ENCODE measurements at places on chromosomes 6 and 20. TPM values are rescaled to one million over a fixed set of nuclear protein-coding genes. Genes with fewer than 3 reads are reported as not detected.
A peak's percentile ranks its signal among the peaks of the same experiment; 100 is the strongest.

DNA sequence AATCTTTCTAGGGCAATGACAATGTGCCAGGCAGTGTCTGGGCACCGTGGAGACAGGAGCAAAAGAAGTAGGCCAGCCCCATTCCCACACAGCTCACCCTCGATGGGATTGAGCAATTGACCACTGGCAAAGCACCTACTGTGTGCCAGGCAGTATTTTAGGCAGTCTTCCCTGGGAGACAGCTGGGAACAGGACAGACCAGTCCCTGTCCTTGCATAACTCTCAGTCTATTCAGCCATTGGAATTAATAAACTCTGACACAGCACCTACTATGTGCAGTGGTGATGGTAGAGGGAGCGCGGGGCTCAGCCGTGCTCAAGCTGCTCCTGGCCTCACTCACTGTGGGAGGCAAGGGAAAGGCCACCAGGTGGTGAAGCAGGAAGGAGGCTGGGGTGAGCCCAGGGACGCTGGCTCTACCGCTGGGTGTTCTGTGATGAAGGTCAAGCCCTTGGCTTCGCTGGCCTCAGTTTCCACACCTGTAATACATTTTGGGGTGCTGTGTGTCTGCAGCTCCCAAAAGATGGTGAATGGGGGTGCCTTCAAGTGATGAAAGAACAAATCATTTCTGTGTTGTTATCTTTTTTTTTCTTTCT lies 122.3 kb upstream of the PMEPA1 start:
- DNase-seq: no peak

DNA sequence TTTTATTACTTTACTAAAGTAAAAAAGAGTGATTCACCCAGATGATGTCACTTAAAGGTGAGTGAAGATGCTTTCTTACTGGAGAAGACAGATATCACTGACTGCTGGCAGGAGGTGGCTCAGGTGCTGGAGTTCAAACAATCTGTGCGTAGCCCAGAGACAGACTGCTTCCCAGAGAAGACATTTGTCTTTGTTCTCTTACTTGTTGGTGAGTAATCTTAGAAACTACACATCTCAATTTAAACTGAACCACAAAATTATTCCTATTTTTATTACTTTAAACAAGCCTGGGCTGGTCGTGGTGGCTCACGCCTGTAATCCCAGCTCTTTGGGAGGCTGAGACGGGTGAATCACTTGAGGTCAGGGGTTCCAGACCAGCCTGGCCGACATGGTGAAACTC lies 92.2 kb downstream of the CEP162 start:
- DNase-seq: no peak

DNA sequence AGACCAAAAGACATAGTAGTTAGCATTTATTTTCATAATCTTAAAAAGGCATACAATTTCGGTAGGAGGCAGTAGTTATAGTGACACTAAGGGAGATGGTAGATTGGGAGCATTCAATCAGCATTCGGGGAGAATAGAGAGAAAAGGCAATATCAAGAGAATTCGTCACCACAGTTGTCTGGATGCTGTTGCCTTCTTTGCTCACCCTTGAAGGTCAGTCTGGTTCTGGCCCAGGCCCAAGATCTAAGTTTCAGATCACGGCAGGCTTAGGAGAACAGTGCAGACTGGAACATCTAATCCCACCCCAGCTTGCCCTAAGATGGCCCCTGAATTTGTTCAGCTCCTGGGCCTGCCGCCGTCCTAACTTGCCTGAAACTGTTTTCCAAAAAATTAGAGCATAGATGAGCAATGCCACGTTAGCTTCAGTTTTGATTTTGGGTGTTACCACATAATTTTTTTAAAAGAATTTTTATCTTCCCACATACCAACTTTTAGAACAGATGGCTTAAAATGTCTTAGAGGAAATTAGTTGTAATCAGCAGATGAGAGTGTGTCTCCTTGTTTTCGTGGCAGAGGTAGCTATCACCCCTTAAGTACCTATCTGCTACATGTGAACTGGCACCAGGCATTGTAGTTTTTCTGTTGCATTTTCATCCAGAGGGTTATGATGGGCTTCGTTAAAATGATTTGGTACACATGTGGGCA lies 8.3 kb upstream of the CEP85L start:
- no peak for DNase-seq

- no peak for DNase-seq
Measured at GRCh38 chr6:113927001-113927400, 43.9 kb downstream of the HDAC2 start.

GRCh38 chr6:118649918-118650581 lies 1.3 kb downstream of the CEP85L start:
- DNase-seq: no peak

- DNase-seq: no peak
Measured at GRCh38 chr6:129248946-129249345, 366.0 kb downstream of the LAMA2 start.

DNA sequence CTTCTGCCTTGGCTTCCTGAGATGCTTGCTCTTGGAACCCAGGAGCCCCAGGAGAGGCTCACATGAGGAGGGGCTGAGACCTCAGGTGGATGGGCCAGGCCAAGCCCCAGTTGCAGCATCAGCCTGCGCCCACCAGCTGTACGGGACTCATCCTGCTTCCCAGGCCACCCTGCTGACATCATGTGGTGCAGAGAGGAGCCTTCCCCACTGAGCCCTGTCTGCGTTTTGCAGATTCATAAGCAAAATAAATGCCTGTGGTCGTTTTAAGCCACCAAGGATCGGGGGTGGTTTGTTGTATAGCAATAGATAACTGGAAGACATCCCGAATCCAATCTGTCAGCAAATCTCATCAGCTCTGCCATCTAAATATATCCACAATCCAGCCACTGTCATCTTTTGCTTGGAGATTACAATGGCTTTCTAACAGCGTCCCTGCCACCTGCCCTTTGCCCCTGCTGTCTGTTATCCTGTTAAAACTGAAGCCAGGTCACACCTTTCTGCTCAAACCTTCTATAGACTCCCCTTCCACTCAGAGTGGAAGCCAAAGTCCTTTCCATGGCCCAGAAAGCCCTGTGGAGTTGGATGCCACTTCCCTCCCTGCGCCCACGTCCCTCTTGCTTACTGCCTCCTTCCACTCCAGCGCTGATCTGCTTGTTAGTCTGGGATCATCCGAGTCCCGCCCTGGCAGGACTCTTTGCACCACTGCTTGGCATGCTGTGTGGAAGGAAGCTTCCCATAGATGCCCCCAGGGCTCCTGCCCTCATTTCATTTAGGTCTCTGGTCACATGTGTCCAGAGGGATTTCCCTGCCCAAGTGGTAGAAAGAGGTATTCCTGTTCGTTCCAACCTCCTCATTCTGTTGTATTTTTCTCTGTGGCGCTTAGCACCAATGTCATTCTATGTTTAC lies 24.0 kb upstream of the MLN start:
- no peak for DNase-seq

DNA sequence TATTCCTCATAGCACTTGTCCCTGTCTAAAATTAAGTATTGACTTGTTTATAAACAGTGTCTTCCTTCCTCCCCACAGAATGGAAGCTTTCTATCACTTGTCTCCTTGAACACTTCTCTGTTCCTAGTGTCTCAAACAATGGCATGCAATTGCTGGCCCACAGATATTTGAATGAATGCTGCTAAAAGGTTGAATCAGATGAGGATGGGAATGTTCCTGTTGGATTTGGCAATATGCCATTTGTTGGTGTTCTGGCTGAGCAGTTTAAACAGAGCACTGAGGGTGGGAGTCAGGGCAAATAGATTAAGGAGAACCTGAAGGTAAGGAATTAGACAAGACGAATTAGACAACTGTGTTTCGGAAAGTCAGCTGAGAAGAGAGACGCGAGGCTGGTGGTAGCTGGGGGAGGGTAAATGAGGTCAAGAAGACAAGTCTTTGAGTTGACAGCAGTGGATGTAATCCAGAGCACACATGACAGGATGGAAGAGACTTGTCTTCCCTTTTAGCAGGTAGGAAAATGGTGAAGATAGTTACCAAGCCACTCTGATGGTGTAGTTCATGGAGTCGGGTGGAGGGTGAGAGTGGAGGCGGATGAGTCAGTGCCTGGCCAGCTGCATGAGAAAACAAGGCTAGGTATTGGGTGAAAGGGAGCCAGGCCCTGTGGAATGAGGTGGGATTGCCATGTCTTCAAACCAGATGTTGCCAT lies 58.3 kb upstream of the GNRH2 start:
- DNase-seq: no peak

- no peak for DNase-seq
Measured at GRCh38 chr6:18262702-18263417, 1.5 kb downstream of the DEK start.

- DNase-seq: no peak
Measured at GRCh38 chr6:165807249-165807960, 144.4 kb upstream of the PDE10A start.

- DNase-seq: no peak
Measured at GRCh38 chr6:126040826-126041225, 54.5 kb downstream of the TRMT11 start.

DNA sequence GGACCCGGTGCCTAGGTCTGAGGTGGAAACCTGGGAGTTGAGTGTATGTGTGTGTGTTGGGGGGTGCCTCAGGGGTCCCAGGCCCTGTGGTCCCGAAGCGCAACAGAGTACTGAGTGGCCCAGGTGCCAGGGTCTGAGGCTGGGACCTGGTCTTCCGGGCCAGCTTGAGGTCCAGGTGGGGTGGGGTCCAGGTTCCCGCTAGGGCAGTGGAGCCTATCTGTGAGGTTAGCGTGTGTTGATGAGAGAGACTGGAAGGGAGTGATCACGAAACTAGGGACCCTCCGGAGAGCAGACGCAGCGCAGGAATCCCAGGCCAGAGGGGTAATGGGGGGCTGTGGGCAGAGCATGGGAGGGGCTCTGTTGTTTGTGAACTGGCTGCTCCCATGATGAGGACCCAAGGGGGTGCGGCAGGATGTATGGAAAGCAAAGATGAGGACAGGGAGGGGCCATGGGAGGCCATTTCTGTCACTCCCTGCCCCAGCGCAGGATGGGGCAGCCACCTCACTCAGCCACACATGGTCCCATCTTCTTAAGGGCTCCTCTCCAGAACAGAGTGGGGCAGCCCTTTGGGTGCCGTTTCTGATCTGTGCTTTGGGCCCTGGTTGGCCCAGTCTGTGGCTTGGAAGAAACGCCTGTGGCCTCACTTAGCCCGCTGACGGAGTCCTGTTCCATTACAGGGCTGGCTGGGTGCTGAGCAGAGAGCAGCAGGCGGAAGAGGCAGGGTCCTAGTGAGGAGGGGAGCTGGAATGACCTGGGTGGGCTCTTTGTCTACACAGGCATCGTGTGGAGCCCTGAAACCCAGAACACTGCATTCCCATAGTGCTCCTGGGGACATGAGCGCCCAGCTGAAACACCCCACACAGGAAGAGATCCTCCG lies 872 bp downstream of the HSPA12B start:
- no peak for DNase-seq

- no peak for DNase-seq
Measured at GRCh38 chr6:72412709-72413044, 209.2 kb upstream of the KCNQ5 start.

- no peak for DNase-seq
Measured at GRCh38 chr6:27811451-27811772, 100.8 kb downstream of the OR2B2 start.

DNA sequence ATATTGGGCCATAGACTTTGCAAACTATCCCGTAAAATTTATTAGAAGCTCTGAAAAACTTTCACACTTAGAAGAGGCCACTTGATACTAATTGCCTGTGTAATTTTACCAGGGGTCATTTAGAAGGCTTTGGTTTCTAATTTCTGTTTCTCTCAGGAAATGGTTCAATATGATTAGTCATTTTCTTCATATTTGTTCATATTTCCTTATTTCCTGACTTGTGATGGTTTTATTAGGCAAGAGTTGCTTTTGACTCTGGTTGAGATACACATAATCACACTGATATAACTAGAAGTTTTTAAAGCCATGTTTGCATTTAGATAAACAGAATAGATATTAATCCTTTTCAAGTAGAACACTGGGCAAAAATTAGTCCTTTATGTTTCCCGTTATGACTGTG lies 11.8 kb upstream of the HBS1L start:
- DNase-seq: no peak

DNA sequence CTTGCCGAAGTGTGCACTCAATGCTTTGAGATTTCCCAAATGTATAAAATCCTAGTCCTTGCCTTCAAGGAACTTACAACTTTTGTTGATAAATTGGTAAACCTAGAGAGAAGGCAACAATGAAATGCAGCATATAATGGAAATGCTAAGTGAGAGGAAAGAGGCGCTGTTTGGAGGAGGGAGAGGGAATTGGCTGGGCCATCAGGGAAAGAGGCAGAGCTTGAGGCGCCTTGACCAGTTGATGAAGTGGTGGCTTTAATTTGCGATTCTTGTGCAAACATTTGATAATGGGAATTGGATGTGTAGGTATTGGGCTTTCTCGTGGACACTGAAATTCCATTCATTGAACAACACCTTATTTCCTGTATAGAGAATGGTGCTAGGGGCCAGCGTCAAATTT lies 1.9 kb upstream of the CDYL start:
- DNase-seq: no peak

- DNase-seq: peak; percentile 43
Measured at GRCh38 chr6:14804785-14805210, 441.1 kb upstream of the JARID2 start.

- no peak for DNase-seq
Measured at GRCh38 chr20:39431091-39431880, 469.1 kb downstream of the DHX35 start.

DNA sequence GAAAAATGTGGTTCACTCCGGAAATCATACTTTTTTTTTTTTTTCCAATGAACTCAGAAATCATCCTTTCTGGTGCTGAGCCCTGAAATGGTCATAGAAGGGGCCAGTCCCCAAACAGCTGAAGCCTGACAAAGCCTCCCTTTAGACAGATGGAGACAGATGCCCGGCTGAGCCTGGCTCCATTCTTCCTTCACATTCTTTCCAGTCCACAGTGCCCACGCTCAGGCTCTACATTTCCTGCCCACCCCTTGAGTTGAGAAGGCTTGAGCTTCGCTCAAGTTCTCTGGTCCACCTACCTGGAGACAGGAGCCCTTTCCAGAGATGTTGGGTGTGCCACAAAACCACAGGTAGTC lies 41.2 kb downstream of the KCNK5 start:
- no peak for DNase-seq

DNA sequence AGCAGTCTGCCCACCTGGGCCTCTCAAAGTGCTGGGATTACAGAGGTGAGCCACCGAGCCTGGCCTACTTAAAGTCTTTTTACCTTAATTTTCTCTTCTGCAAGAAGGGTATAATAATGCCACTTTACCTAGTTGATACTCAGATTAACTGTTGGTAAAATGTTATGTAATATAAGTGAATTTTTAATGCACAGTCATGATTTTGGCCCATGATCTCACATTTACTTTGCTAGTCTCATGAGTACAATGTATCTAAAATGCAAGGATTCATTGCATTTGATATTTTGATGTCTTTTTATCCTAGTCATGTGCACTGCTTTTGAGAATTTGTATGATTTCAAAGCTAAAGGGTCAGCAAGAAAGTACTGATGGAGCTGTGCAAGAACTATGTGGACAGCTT lies 13.1 kb downstream of the DNAH8 start:
- DNase-seq: no peak

- no peak for DNase-seq
Measured at GRCh38 chr20:35563834-35564233, 22.0 kb downstream of the ERGIC3 start.

- no peak for DNase-seq
Measured at GRCh38 chr6:28880894-28881780, 42.6 kb downstream of the TRIM27 start.

TPMT gene
- 10.8 TPM for total RNA-seq

ZSWIM1 gene
- total RNA-seq: 14.0 TPM

GJA1 gene
- total RNA-seq: 425 TPM

PGC gene
- total RNA-seq: 0.42 TPM

BACH2 gene
- total RNA-seq: 12.7 TPM

ELOVL5 gene
- total RNA-seq: 45.0 TPM

COX4I2 gene
- 0.67 TPM for total RNA-seq

CD93 gene
- total RNA-seq: 23.7 TPM

CCM2L gene
- 4.3 TPM for total RNA-seq
